ENCODE measurements at places on chromosomes 12 and 14. TPM values are rescaled to one million over a fixed set of nuclear protein-coding genes. Genes with fewer than 3 reads are reported as not detected.

DNA sequence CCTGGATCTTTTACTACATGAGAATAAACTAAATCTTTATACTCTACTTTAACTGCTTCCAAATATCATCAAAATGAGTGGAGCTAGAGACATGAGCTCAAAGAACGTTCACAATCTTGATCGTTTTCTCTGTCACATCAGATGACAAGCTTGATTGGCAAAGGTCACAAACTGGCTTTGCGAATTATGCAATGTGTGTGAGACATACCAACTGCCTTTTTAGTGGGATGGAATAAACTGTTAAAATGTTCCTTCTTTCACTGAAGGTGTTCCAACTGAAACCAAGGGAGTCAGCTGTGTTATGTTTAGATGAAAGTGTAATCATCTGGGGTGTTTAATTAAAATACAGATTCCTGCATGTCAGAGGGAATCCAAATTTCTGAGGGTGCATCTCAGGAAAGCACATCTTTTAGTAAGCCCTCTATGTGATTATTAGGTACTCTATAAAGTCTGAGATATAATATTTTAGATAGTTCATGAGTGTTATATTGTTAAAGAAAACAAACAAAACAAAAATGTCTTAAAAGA, 21.9 kb downstream of the KITLG start:
- no peak for DNase-seq

DNA sequence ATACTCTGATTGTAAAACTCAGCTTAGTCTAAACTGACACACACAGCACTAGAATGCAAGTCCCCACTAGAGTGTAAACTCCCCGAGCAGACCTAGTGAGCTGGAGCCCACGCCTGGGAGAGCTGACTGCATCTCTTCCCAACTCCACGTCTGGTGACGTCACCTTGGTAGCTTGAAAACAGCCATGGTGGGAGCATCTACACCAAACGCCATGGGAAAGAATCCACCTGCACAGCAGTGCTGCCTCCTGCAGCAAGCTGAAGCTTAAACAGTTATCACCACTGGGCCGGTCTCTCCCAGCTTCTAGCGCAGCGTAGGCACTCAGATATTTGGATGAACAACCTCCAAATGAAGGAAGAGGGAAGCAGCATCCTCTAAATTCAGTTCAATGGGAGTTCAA, 4.3 kb upstream of the PAPLN start:
- DNase-seq: no peak

DNA sequence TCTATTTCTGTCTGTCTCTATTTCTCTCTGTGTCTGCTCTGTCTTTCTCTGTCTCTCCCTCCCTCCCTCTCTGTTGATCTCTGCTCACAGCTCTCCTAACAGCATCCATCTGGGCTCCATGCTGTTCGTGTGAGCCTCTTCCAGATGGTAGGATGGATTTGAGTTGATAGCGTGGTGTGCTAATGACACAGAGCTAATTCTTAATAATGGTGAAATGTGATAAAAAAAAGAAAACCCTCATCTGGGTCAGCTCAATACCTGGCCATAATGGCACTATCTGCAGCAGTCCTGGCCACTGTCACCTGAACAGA, 96.4 kb downstream of the AACS start:
- DNase-seq: no peak

The PLEKHD1 gene
- 3.4 TPM for polyA plus RNA-seq

The SLC2A14 gene
- not detected for polyA plus RNA-seq

The SLC24A4 gene
- polyA plus RNA-seq: 0.32 TPM

Data from kidney (tissue), 22 donors.